Brain microvascular endothelial cell (primary cell): ENCODE measurements at places on chromosomes 1 and 21.

DNA sequence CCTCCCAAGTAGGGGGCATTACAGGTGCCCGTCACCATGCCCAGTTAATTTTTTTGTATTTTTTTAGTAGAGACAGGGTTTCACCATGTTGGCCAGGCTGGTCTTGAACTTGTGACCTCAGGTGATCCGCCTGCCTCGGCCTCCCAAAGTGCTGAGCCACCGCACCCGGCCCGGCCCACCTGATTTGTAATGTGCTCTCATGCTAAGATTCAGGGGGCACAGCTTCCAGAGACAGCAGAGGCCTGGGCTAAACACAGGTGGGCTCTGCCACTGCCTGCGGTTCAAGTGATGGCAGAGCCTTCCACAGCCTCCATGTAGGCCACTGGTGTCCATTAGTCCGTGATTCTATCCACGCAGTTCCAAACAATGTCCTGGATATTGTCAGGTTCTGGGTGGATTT is 98.4 kb downstream of the PDE9A start:
- no peak for DNase-seq

DNA sequence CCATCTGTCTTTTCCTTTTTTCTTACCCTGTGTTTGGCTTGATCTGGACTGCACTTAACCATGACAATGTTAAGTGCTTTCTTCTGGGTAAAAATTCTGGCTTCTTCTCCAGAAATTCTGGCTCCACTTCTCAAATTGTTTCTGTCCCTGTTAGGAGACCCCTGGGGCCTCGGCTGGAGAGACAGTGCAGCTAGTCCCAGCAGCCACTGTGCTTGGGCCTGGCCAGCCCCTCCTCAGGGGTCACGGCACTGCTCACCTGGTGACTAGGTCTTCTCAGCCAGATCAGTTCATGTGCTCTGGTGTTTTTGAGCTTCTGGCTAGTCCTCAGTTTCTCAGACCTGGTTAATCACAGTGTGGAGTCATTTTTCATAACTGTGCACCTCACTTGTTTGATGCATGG is 72.4 kb downstream of the ADARB1 start:
- DNase-seq, result no peak

GRCh38 chr1:179779645-179780272 is 36.7 kb downstream of the FAM163A start:
- DNase-seq, result peak; percentile 37

- no peak for DNase-seq
Observed at GRCh38 chr1:27787895-27788294, 14.9 kb downstream of the STX12 start.

DNA sequence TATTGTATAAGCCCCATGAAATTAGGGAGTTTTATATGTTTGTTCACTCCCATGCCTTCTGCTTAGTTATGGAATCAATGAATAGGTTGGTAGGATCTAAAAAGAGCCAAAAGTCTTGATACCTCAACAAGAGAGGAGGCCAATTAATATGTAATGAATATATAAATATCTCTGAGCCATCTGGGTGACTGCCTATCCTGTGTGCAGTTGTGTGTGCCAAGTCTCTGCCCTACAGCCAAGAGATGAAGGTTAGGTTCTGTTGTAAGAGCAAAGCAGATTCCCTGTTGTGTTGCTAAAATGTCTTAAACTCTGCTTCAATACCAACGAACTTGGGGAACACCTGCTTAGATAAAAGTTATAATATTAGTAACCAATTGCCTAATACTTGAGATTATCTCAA is 61.8 kb upstream of the GORAB start:
- DNase-seq, result no peak

GRCh38 chr1:35883635-35884101 is 659 bp downstream of the AGO1 start:
- no peak for DNase-seq

- DNase-seq, result no peak
Observed at GRCh38 chr21:33864150-33864549, 51.5 kb downstream of the ATP5PO start.
